Activated naive CD4-positive, alpha-beta T cell treated with anti-CD3 and anti-CD28 coated beads, Interleukin-2, amount 50 U/mL, for 72 hours (primary cell): ENCODE measurements at places on chromosomes 5 and 9. TPM values are rescaled to one million over a fixed set of nuclear protein-coding genes. Genes with fewer than 3 reads are reported as not detected.

Gene PLAC8L1
- 0.88 TPM for total RNA-seq

Gene GPX3
- 0.23 TPM for total RNA-seq

Gene CCL27
- total RNA-seq = not detected

Gene ADAMTSL2
- total RNA-seq = 1.2 TPM

Gene PCDHB13
- not detected for total RNA-seq

Gene FBXL7
- total RNA-seq = not detected

Gene BTNL3
- not detected for total RNA-seq

Gene PCDHGA6
- total RNA-seq = 0.08 TPM

GRCh38 chr5:62650197-62650596 lies 71.6 kb downstream of the LRRC70 start:
- no peak for DNase-seq

GRCh38 chr9:80177949-80178480 lies 606.2 kb downstream of the TLE4 start:
- no peak for DNase-seq

DNA sequence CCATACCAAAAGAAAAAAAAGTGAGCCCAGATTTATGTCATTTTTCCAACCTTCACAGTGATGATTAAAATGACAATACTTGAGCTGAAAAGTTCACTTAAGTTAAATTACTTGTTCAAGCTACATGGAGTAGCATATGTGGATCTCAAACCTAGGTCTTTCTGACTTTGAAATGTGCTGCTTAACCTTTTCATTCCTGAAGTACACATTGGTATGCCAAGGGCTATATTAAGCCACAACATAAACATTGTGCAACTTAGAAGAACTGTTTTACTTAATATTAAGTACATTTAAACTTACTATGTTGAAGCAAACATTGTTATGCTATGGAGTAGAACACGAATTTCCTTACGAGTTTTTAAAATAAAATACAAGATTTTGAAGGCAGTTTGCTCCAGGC lies 105.0 kb downstream of the GIN1 start:
- DNase-seq = no peak

- DNase-seq = no peak
These were observed at the start of gene ENTPD2 for GRCh38 chr9:137053944-137054931. Gene ENTPD2, minus strand, starts transcription at chr9:137054061. Its CDS starts 64 bp downstream, at chr9:137053997.

GRCh38 chr9:14372437-14373335 lies 58.7 kb upstream of the NFIB start:
- no peak for DNase-seq

GRCh38 chr5:134028496-134028895 lies 23.7 kb upstream of the VDAC1 start:
- no peak for DNase-seq

DNA sequence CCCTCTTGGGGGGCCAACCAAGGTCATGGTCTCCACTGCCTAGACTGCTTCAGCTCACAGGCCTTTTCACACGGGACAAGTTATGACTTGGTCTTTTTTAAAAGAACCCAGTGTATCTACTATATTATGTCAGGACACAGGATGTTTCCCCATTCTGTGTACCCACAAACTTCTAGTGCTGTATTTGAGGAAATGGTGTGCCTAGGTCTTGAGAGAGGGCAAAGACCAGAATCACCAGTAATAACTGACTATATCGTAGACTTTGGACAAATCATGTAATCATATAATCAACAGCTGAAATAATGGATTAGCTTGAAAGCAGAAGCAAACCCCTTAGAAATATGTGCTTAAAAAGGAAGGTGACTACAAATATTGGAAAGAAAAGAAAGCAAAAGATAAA lies 133.3 kb downstream of the ARL15 start:
- DNase-seq = no peak

GRCh38 chr5:153456354-153456753 lies 34.1 kb upstream of the GRIA1 start:
- no peak for DNase-seq

- no peak for DNase-seq
These were observed 66.5 kb upstream of the STC2 start for GRCh38 chr5:173394701-173395100.

DNA sequence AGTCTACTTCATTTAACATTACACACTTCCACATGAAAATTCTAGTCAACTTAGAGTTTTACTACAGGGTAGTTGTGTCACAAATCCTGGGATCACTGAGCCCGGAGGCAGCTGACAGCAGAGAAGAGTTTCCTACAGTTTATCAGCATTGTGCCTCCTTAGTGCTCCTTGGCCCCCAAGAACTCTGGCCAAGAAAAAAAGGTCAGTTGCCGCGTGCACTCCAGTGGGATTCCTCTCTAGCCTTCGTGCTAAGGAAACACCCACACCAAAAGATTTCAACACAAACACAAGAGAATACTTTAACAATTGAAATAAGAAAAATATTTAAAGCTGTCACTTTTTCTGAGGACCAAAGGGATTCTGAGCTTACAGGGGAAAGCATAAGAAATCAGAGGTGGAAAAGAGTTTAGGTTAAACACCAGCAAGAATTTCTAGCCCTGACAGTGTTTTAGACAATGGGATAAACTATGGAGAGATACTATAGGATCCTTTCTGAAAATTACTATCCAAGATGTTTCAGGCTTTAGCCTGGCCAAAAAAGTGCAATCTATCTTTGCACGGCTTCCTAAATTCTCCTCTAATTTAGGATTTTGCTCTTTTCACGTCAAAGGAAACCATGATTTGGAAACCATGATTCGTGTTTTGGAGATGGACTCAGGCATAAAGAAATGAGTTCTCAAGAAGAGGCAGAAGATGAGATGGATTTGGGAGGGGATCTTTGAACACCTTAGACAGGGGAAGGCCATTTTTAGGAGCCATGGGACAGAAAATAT lies 606.8 kb downstream of the RAB3C start:
- no peak for DNase-seq

DNA sequence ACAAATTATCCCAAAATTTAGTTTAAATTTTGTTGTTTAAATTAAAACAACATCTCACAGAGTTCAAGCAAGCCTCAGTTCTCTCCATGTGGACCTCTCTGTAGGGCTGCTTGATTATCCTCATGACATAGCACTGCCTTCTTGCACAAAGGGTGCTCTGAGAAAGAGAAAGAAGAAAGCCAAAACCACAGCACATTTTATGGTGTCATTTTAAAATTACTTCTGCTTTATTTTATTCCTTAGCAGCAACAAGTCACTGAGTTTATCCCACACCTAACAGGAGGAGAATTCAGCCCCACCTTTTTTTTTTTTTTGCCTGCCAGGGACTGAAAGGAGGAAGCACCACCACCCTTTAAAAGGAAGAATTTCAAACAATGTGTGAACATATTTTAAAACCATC lies 12.8 kb upstream of the KCNV2 start:
- no peak for DNase-seq

DNA sequence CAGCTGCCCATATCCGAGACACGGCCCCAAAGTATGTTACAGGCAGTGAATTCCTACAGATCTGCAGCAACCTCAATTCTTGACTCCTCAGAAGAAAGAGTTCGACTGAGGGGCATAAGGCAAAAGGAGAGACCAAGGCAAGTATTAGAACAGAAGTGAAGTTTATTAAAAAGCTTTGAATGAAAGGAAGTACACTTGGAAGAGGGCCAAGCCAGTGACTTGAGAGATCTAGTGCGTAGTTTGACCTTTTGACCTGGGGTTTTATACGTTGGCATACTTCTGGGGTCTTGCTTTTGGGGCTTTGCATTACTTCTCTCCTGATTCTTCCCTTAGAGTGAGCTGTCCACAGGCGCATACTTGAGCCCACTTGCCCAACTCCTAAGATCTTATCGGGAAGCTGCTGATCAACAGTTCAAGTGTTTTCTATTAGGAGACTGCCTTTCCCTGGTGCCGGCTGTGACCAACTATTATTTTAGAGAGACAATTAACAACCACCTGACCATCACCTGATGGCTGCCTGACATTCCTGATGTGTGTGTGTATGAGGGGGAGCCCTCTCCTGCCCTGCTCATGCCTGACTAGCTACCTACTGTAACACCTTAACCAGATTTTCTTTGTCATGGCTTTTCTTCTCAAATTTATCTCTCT lies 1.5 kb upstream of the DEPDC1B start:
- no peak for DNase-seq
